A673 (cell line): ENCODE measurements at places on chromosomes 11 and 22.

GRCh38 chr11:131802440-131803115 is 432.2 kb downstream of the NTM start:
- no peak for DNase-seq

DNA sequence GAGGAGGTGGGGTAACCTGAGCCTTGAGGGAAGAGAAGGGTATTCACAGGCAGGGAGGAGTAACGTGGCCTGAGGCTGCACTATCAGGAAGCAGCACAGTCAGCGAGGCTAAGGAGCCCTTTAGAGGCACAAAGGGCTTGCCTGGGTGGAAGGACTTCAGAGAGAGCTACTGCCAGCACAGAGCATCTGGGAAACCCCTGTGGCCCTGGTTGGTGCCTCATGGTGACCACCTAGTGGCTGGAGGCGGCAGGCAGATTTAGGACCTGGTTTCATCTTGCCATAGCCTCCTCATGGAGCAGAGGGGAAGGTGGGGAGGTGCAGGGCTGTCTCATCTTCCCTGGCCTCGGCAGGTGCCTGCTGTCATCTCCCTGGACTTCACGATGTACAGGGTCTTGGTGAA is 64.5 kb downstream of the MPPED1 start:
- DNase-seq, result no peak

- DNase-seq, result no peak
Measured at GRCh38 chr22:46577368-46578249, 40.2 kb upstream of the CELSR1 start.

GRCh38 chr11:12291766-12292165 is 85.6 kb upstream of the PARVA start:
- DNase-seq, result no peak

GRCh38 chr22:45704648-45705047 is 33.0 kb downstream of the ATXN10 start:
- no peak for DNase-seq

DNA sequence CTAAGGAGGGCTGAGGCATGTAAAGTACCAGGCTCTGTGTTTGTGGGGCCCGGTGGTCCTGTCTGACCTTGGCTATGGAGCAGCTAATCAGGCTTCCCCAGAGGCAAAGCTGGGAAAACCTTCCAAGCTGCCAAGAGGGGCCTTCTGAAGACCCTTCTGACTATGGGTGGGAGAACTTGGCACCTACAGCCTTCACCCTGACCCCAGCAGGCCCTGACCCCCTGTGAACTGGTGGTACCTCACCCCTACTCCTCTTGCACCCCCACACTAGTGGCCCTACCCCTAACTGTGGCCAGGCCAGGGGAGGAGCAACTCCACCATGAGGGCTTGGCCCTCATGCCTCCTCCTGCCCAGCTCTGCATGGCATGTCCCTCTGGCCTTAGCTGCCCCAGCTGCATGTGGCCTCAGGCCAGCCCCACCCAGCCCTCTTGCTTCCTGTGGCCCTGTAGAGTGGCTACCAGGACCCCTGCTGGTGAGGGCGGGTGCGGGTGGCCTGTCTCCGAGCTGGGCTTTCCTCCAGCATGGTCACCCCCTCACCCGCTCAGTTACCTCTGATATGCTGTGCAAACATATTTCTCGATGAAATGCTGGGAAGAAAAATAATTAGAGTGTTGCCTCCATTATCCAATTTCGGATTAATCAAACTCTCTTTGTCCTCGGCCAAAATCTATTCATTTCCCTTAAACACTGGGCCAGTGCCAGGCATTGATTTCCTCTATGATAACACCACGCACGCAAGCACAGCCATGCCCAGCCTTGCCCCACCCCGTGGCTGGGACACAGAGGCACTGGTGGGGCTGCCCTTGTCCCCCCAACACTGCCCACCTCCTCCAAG is 7.5 kb downstream of the GNAZ start:
- DNase-seq, result no peak

DNA sequence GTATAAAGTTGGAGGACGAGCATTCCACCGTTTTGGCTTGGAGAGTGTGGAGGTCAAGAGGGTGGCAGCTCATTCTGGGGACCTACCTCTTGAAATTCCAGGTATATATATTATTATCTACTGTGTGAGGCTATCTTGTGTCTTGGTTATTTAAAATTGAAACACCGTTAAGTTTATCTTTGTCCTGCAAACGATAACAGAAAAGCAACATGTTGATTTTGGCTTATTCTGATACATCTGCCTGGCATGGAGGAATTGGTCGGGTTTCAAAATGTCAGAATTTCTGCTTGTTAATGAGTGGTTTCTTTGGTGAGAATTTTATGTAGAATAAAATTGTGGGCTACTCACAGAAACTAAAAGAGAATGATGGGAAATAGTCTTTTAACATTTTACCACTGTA is 54.4 kb downstream of the SVIP start:
- no peak for DNase-seq

GRCh38 chr11:12842933-12843636 is 166.0 kb upstream of the RASSF10 start:
- peak; percentile 93 for DNase-seq

GRCh38 chr11:86511086-86511551 is 136.4 kb downstream of the CCDC81 start:
- DNase-seq, result no peak

DNA sequence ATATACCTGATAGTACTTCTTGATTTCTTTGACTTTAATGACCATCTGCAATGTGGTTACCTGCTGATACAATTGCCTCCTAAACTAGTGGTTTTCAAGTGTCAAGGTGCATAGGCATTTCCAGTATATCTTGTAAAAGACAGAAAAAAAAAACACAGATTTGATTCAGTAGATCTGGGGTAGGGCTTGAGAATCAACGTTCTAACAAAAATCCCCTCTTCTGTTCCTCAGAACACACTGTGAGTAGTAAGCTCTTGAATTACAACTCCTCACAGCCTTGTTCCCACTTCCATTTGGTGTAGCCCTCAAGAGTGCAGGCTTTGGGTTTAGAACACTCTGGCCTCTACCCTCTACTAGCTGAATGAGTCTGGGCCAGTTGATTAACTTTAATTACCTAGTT is 78.0 kb upstream of the CTSC start:
- DNase-seq, result no peak
